NCI-H1105 treated with DMSO at 0.1 percent for 48 hours (cell line): ENCODE measurements at places on chromosomes 6 and 20.

DNA sequence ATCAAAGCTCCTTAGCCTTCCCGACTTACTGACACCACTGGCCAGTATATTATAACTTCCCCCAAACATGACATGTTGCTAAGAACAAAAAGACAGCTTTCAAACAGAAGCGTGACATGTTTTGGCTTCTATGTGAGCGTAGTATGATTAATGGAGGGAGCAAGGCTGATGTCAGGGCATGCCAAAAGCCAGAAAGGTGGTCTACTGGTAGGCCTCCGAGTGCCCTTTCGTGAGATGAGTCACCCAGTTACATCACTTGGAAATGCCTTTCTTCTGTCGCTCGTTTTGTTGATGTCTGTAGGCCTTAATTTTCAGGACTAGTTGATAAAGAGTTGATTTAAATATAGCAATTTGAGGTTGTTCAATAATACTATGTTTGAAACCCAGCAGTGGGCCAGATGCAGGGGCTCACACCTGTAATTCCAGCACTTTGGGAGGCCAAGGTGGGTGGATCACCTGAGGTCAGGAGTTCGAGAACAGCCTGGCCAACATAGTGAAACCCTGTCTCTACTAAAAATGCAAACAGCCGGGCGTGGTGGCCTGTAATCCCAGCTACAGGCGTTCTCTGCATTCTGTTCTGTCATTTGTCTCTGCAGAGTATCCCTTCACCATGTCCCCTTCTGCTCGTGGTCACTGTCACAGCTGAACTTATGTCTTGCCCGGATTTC lies 53.3 kb downstream of the CNKSR3 start:
- no peak for DNase-seq

GRCh38 chr20:49685161-49685601 lies 28.5 kb downstream of the B4GALT5 start:
- DNase-seq, result no peak

DNA sequence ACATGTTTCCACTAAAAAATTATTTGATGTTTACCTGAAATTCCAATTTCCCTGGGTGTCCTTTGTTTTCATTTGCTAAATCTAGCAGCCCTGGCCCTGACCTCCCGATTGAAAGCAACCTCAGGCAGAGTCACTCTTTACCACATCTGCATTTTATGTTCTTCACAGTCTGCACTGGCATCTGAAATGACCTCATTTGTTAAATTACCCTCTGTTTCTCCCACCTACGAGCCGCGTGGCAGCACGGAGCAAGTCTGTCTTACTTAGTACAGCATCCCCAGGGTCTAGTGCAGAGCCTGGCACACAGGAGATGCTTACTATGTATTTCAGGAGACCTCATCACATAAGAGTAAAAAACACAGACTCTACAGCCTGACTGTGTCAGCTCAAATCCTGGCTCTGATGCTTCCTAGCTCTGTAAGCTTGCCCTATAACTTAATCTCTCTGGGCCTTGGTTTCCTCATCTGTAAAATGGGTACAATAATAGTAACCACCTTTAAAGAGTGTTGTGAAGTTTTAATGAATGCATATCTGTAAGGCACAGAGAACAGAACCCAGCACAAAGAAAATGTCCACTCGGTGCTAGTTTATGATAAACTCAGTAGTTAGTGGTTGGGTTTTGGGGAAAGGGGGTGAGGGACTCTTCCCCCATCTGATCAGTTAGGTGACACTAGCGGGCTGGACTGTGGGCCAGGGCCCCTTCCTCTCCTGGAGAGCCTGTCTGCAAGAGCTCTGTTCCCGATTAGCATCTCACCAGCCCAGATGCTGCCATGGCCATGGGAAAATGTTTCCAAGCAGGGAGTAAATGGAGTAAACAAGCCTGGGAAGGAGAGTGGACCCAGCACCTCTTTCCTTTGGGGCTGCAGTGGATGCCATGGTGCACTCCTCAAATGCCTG lies 88.2 kb downstream of the PREX1 start:
- no peak for DNase-seq

- DNase-seq, result no peak
Observed at GRCh38 chr20:50027611-50028105, 44.9 kb downstream of the SNAI1 start.

GRCh38 chr20:17935186-17935585 lies 33.4 kb downstream of the SNX5 start:
- no peak for DNase-seq

GRCh38 chr6:41607036-41607435 lies 31.2 kb upstream of the MDFI start:
- DNase-seq, result no peak

GRCh38 chr20:44888226-44889103 lies 3.0 kb downstream of the YWHAB start:
- no peak for DNase-seq
